Inflammatory macrophage treated with lipopolysaccharide for 1 hour (primary cell): ENCODE measurements at places on chromosomes 11 and 22.
A peak's percentile ranks its signal among the peaks of the same experiment; 100 is the strongest.

GRCh38 chr11:33692013-33692504, 8.6 kb downstream of the C11orf91 start:
- no peak for DNase-seq

- DNase-seq: no peak
These were observed 1.9 kb downstream of the CARNS1 start for GRCh38 chr11:67417425-67417824.

DNA sequence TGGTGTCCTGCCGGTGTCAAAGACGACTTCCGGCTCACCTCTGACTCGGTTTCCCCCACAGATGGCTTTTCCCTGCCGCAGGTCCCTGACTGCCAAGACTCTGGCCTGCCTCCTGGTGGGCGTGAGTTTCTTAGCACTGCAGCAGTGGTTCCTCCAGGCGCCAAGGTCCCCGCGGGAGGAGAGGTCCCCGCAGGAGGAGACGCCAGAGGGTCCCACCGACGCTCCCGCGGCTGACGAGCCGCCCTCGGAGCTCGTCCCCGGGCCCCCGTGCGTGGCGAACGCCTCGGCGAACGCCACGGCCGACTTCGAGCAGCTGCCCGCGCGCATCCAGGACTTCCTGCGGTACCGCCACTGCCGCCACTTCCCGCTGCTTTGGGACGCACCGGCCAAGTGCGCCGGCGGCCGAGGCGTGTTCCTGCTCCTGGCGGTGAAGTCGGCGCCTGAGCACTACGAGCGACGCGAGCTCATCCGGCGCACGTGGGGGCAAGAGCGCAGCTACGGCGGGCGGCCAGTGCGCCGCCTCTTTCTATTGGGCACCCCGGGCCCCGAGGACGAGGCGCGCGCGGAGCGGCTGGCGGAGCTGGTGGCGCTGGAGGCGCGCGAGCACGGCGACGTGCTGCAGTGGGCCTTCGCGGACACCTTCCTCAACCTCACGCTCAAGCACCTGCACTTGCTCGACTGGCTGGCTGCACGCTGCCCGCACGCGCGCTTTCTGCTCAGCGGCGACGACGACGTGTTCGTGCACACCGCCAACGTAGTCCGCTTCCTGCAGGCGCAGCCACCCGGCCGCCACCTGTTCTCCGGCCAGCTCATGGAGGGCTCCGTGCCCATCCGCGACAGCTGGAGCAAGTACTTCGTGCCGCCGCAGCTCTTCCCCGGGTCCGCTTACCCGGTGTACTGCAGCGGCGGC, 5.5 kb downstream of the B3GNT6 start:
- no peak for DNase-seq

GRCh38 chr22:17964643-17965042, 59.7 kb downstream of the MICAL3 start:
- DNase-seq: no peak

GRCh38 chr11:33362051-33362910, 105.1 kb downstream of the HIPK3 start:
- DNase-seq: peak; percentile 29

- DNase-seq: peak; percentile 23
These were observed 17.9 kb downstream of the MICAL2 start for GRCh38 chr11:12128301-12128751.

DNA sequence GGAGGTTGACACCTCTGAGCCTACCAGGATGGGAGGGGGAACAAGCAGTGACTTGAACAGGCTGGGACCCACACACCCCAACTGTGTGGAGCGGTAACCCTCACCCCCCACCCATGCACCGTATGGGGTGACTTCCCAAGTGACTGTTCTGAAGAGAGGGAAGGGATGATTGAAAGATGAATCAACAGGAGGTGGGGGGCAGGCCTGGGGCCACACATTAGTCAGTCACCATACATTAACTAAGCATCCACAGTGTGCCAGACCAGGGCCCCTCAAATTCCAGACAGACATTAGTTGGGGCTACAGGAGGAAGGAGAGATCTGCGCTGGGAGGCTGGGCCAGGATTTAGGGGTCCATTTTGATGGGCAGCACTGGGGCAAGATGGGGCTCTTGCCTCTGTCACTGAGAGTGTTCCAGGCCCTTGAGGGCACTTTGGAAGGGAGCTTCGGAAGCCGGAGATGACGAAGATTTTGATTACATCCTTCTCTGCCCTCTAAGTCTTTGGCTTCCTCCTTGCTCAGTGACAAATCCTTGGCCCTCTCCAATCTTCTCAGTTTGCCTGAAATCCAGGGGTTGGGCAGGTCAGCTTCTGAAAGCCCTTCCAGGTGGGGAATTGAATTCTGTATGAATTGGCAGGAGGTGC, 966 bp downstream of the SMTN start:
- DNase-seq: no peak
